OCI-LY7 (cell line): ENCODE measurements at places on chromosomes 4 and X.

GRCh38 chr4:172721659-172722058 lies 447.0 kb upstream of the GALNT7 start:
- DNase-seq, result no peak

GRCh38 chr4:1215141-1216075 lies 33.5 kb downstream of the CTBP1 start:
- DNase-seq, result peak; percentile 94

DNA sequence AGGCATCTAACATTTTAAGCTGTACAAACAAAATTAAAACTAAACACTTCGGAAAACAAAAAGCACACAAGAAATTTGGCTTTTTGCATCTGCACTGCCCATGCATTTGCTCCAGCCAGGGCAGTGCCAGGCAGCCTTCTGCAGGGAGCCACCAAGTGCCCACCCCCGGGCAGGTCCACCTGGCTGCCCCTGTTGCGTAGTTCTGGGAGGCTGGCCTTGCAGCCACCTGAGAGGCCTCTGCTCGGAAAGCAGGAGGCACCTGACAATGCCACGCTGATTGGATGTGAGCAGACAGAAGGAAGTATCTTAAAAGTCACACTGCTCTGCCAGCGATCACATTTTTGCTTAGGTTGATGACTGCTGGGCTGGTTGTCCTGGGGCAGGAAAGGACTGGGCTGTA lies 3.5 kb downstream of the TMEM271 start:
- no peak for DNase-seq

- no peak for DNase-seq
Measured at GRCh38 chrX:12118134-12118533, 20.1 kb upstream of the FRMPD4 start.

DNA sequence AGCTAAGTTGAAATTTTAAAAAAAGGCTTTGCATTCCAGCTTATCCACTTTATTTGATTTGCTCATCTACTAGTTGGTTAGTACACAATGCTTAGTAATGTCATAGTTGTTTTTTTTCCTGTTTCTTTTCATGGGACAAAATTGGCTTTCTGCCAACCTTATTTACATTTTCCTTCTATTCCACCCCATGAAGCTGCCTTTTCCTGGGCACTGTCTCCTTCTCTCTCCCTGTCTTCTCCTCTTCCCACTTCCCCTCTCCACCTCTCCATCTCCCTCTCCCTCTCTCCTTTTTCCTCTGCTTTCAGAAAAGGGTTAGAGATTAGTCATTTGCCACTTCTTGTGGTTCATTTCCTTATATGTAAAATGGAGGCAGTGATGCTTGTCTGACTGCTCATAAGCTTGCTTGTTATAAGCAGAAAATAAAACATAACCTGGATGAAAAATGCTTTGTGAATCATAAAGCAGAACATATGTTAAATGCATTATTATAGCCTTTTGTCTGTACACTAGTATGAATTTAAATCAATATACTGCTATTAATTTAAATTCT lies 181.9 kb downstream of the CEP135 start:
- no peak for DNase-seq

GRCh38 chr4:128461291-128462102 lies 173.9 kb upstream of the PGRMC2 start:
- no peak for DNase-seq

DNA sequence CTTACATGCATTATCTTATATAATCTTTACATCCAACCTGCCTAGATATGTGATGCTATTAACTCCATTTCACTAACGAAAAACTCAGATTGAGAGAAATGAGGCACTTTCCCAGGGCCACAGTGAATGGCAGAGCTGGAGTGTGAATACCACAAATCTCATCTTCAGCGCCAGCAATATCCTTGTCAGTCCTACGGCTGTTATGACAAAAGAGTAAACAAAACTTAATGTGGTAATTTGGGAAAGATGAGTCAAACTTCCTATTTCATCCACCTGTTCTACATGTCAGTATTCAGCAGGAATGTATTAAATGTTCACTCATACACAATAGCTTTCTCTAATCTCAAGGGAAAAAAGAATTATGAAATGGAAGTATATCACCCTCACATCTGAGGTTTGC lies 56.9 kb downstream of the FAT1 start:
- no peak for DNase-seq

DNA sequence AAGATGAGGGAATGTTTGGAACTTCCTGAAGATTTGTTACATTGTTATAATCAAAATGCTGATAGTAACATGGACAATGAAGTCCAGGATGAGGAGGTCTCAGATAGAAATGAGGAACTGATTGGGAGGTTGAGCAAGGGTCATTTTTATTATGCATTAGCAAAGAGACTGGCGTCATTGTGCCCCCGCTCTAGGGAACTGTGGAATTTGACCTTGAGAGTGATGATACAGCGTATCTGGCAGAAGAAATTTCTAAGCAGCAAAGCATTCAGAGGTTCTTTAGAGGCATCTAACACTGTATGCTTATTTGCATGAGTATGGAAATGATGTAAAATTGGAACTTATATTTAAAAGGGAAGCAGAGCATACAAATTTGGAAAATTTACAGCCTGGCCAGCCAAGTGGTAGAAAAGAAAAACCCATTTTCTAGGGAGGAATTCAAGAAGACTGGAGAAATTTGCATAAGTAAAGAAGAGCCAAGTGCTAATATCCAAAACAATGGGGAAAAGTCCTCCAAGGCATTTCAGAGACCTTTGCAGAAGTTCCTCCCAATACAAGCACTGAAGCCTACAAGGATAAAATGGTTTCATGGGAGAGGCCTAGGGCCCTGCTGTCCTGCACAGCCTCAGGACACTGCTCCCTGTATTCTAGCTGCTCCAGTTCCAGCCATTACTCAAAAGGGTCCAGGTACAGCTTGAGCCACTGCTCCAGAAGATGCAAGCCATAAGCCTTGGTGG lies 483.0 kb upstream of the NDST4 start:
- DNase-seq, result no peak

DNA sequence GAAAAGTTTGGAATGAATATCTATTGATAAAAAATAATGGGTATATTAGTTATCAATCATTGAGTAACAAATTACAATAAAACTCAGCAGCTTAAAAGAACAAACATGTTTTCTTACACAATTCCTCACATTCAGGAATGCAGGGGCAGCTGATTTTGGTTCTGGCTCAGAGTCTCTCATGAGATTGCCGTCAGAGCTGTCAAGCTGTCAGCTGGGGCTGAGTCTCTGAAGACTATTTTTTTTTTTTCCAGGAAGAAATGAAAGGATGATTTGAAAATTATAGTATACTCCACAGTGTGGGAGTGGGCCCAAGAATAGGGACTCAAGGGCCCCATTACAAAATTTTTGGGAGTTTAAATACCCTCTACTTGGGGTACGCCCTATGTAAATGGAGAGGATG lies 219.1 kb downstream of the GC start:
- no peak for DNase-seq

GRCh38 chrX:111041018-111041462 lies 55.0 kb upstream of the PAK3 start:
- DNase-seq, result no peak

GRCh38 chrX:149512225-149512885 lies 7.2 kb upstream of the IDS start:
- peak; percentile 55 for DNase-seq

GRCh38 chr4:87112063-87112462 lies 108.4 kb downstream of the KLHL8 start:
- DNase-seq, result no peak

GRCh38 chrX:16628946-16629595 lies 20.9 kb upstream of the S100G start:
- DNase-seq, result no peak

GRCh38 chr4:109278594-109279031 lies 23.8 kb downstream of the COL25A1 start:
- DNase-seq, result peak; percentile 9

- DNase-seq, result no peak
Measured at GRCh38 chrX:1679238-1679637, 64.4 kb downstream of the ASMT start.

GRCh38 chr4:120760047-120760446 lies 162.5 kb downstream of the PRDM5 start:
- no peak for DNase-seq

DNA sequence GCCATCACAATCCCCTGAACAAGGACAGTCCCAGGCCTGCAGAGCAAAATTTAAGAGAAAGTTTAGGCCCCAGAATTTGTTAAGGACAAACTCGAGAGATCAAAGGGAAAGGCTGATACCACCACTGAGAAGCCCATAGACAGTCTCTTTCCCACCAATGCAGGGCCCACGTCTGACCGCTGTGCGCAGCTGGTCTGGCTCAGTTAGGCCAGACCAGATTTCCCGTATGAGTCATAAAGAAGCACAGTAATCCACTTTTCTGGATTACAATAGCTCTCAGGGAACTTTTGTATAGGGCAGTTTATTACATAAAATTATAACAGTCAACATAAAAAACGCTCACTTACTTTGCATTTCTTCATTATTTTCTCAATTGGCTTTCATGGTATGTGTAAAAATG lies 259.5 kb downstream of the RCHY1 start:
- no peak for DNase-seq

GRCh38 chrX:150018931-150019361 lies 80.7 kb upstream of the EOLA2 start:
- DNase-seq, result no peak

GRCh38 chr4:36676139-36677050 lies 395.0 kb downstream of the DTHD1 start:
- DNase-seq, result no peak

DNA sequence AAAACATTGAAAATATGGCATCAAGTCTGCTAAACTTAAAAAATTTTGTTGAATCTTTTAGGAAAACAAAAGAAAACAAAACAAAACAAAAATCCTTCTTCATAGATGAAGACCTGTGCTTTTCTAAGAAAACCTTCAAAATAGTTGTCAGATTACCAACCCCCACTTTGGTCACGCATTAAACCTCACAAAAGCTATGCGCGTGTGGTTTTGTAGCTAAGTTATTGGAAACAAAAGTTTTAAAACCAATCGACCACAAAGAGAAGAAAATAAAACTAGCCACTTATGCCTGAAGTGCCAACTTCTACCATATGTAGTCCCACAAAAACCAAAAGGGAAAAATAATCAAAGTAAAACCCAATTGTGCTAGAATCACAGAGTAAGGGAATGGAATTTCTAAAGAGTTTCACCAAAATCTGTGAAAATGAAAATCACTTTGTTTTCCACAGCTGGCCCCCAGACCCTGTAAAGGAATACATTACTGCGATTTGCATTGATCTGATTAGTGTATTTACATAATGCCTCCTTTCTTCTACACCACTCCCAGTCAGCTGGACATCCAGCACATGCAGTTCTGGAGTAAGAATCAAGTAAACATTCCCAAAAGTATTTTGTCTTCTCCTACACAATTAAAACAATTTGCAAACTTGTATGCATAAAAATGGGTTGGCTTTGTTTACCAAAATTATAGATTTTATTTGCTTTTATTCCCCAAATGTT lies 330.1 kb upstream of the DKK2 start:
- no peak for DNase-seq

DNA sequence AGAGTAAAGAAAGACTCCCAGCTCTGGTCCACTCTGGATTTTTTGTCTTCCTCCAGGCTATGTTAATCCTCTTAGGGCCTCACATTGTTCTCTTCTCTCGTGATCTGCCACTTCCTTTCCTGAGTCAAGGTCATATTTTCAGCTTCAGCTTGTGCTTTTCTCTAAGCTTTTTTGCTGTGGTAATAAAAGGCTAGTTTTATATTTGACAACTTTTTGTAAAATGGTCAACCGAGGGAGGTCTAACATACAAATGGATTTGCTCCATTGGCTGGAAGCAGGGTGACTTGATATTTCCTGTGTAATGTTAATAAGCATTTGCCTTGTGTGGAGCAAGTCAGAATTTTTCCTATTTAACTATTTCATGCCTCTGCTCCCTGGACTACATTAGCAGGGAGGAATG lies 239.7 kb downstream of the RAB28 start:
- DNase-seq, result no peak

DNA sequence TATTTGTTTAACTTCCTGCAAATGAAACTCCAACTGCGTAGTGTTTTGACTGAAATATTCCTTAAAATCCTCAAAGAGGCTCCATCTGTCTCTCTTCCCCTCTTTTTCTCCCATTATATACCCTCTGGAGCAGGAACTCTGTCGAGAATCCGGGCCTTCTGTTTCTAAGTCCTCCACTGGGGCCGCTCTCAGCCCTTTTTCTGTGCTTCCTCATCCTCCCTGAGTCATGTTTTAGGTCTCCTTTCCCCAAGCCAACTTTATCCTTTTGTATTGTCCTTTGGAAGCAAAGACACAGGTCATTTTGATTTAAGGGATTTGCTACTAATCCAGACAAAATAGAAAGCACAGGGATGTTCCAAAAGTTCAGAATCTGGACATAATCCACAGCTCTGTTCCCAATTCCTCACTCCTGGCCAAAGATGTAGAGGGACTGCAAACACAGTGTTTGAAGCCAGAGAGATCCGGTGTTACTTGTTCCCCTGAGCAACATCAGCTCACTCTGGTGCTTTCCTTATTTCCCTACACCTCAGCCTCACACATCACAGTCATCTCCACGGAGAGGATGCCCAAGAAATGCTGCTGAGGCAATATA lies 131.0 kb upstream of the KLF3 start:
- no peak for DNase-seq

DNA sequence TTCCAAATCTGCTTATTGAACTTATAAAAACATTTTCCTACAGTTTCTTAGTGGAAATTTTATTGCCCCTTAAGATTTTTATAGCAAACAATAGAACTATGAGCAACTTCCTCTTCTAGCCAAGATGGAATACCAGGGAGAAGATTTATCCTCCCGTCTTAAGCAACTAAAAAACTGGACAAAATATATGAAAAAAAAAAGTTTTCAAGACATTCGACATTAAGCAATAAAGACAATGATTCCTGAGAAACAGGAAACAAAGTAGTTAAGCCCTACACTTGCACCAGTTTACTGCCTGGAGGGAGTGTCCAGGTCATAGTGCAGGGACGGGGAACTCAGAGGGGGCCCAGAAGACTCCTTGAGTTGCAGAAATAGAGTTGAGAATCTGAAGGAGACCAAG lies 516.1 kb upstream of the DIPK2B start:
- no peak for DNase-seq

- DNase-seq, result no peak
Measured at GRCh38 chrX:7074148-7074907, 73.2 kb upstream of the STS start.

DNA sequence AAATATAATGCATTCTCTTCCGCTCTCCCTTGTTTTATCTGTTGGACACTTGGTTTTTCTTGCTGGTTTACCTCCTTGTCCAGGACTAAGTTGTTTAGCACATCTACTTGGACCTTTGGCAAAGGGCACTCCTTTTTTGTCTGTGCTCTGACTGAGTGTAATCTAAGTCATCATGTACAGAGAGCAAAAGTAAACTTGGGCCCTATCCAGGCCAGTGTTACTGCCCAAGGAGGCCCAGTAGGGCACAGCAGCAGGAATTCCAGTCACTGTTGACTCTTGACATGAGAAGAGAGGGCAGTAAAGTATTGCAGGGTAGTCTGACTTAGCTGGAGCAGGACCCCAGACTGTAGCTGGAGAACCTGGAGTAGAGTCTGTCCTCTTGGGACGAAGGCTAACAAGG lies 445.5 kb downstream of the ZIC3 start:
- no peak for DNase-seq

GRCh38 chr4:143711543-143712154 lies 11.2 kb upstream of the FREM3 start:
- DNase-seq, result no peak

GRCh38 chrX:103613362-103613890 lies 5.7 kb downstream of the TCEAL3 start:
- DNase-seq, result no peak
